ENCODE measurements at places on chromosomes 2 and 18.

GRCh38 chr2:240983361-240983995 lies 14.9 kb upstream of the SNED1 start:
- DNase-seq: no peak

DNA sequence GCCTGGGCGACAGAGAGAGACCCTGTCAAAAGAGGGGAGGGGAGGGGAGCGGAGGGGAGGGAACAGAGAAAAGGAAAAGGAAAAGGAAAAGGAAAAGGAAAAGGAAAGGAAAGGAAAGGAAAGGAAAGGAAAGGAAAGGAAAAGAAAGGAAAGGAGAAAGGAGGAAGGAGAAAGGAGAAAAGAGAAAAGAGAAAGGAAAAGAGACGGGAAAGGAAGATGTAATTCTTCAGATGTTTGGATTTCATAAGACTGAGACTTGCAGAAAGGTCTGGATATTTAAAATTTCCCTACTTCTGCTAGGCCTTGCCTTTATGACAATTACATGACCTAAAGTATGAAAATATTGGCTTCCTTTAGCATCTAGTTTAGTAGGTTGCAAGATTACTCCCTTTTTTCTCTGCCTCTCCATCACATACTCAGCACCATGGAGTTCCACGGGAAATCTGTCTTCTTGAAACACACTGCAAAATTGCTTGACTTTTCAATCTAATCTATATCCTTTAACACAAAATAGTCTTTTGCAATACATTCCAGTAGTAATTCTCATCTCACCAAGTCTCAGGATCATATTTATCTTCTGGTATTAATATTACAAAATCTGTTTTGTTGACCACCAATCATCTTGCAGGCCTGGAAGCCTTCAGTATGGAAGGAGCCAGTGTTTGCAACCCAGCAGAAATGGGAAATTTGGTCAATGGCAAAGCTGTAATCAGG lies 383.5 kb downstream of the ZEB2 start:
- DNase-seq: no peak

- no peak for DNase-seq
These were observed 65.7 kb upstream of the CTAGE1 start for GRCh38 chr18:22483407-22483806.

- no peak for DNase-seq
These were observed 72.0 kb upstream of the EPAS1 start for GRCh38 chr2:46225150-46225625.

GRCh38 chr18:25234740-25235345 lies 117.1 kb downstream of the ZNF521 start:
- DNase-seq: no peak

Data from T-helper 9 cell (primary cell).